MCF 10A (cell line): ENCODE measurements at places on chromosomes 5 and 9. TPM values are rescaled to one million over a fixed set of nuclear protein-coding genes. Genes with fewer than 3 reads are reported as not detected.

DNA sequence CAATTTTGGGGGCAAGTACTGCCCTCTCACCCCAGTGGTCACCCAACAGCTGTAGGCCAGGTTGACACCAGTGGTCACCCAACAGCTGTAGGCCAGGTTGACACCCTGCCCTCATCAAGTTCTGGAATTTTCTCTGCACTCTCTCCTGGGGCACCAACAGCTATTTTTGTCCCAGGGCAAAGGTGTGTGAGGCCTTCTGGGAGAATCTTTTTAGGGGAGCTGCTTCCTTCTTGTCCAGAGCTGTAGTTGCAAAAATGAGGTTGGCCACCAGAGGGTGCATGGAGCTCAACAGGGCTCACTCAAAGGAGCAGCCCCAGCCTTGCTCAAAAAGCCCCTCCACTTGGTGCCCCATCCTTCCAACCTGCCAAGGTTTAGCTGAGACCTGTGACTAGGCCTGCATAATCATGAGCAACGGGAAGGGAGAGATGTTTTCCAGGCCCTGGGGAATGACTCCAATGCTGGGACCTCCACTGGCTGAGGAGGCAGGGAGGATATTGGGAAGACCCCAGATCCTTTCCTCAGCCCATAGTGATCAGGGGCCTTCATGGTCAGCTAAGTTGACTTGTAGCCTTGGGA is 10.6 kb upstream of the P4HA2 start:
- no peak overlapping the region for H3K4me3 ChIP-seq
- H3K36me3 ChIP-seq, result no peaks in the 10 kb centered on the region
- no peaks in the 10 kb centered on the region for H3K27me3 ChIP-seq
- no peak overlapping the region for H3K27ac ChIP-seq

DNA sequence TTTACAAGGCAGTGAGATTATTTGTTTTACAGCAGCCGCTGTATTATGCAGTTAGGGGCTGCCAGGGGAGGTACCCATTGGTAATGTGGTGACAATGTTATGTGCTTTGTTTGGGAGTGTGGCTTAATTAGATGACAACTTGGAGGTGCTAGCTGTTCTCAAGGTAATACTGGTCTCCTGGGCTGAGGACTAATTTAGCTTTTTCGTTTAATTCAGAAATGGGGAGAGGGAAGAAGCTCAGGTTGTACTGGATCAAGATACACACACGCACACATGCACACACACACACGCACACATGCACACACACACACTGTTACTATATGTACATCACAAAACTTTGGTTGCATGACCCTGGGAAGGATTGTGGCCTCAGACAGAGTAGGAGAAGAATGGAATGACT is 37.9 kb downstream of the CFAP77 start:
- H3K27ac ChIP-seq, result no peak overlapping the region
- no peaks in the 10 kb centered on the region for H3K36me3 ChIP-seq
- no peak overlapping the region for H3K4me3 ChIP-seq
- H3K27me3 ChIP-seq, result peaks cover 79% of the 10 kb centered on the region
- no peak for DNase-seq
- H3K4me1 ChIP-seq, result no peaks in the 10 kb centered on the region

GRCh38 chr9:120932086-120932823 is 5.7 kb upstream of the TRAF1 start:
- no peaks in the 10 kb centered on the region for H3K27me3 ChIP-seq
- peak overlapping the region; percentile 51 for H3K27ac ChIP-seq
- no peak for DNase-seq
- H3K36me3 ChIP-seq, result no peaks in the 10 kb centered on the region

GRCh38 chr9:83628540-83628939 is 5.6 kb downstream of the IDNK start:
- no peak for DNase-seq
- H3K36me3 ChIP-seq, result peaks cover 32% of the 10 kb centered on the region
- no peak overlapping the region for H3K27ac ChIP-seq
- no peaks in the 10 kb centered on the region for H3K27me3 ChIP-seq

GRCh38 chr5:180328296-180329137 is 24.6 kb downstream of the GFPT2 start:
- peaks cover 11% of the 10 kb centered on the region for H3K36me3 ChIP-seq
- H3K4me1 ChIP-seq, result peaks cover 40% of the 10 kb centered on the region
- no peak overlapping the region for H3K27ac ChIP-seq
- no peaks in the 10 kb centered on the region for H3K27me3 ChIP-seq
- peak; percentile 97 for DNase-seq
- no peak overlapping the region for H3K4me3 ChIP-seq

- H3K27ac ChIP-seq, result peak overlapping the region; percentile 96
- peak overlapping the region; percentile 80 for H3K4me3 ChIP-seq
- peaks cover 77% of the 10 kb centered on the region for H3K36me3 ChIP-seq
- no peaks in the 10 kb centered on the region for H3K27me3 ChIP-seq
- H3K4me1 ChIP-seq, result peaks cover 32% of the 10 kb centered on the region
Observed at GRCh38 chr9:92292338-92293074, 991 bp downstream of the IARS1 start.

GRCh38 chr5:101364469-101364868 is 461.4 kb upstream of the ST8SIA4 start:
- no peak overlapping the region for H3K4me3 ChIP-seq
- H3K4me1 ChIP-seq, result no peaks in the 10 kb centered on the region
- H3K36me3 ChIP-seq, result no peaks in the 10 kb centered on the region
- no peak for DNase-seq
- no peaks in the 10 kb centered on the region for H3K27me3 ChIP-seq

DNA sequence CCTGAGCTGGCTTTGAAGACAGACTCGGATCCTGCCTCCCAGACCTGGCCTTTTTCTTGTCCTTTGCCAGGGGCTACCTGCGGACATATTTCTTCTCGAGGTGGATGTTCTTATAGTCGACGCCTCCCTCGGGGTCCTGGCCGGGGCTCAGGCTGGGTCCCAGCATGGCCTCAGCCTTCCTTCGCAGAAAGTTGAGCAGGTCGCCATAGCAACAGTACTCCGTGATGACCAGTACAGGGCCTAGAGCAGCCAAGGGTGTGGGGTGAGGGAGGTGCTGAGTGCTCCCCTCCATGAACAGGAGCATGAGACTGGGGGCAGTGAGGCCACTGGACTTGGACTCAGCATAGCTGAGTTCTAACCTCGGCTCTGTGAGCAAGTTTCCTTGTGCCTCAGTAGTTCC is 26.7 kb downstream of the CSF1R start:
- no peaks in the 10 kb centered on the region for H3K27me3 ChIP-seq
- H3K27ac ChIP-seq, result no peak overlapping the region
- no peak overlapping the region for H3K4me3 ChIP-seq
- peaks cover 10% of the 10 kb centered on the region for H3K4me1 ChIP-seq
- no peak for DNase-seq
- H3K36me3 ChIP-seq, result peaks cover 22% of the 10 kb centered on the region

GRCh38 chr9:33116860-33117259 is 40.4 kb upstream of the SMU1 start:
- no peak overlapping the region for H3K4me3 ChIP-seq
- no peaks in the 10 kb centered on the region for H3K27me3 ChIP-seq
- peaks cover 100% of the 10 kb centered on the region for H3K36me3 ChIP-seq

- DNase-seq, result peak; percentile 55
- no peak overlapping the region for H3K4me3 ChIP-seq
- no peak overlapping the region for H3K27ac ChIP-seq
- H3K4me1 ChIP-seq, result peaks cover 1% of the 10 kb centered on the region
Observed at GRCh38 chr5:128464596-128464995, 73.4 kb downstream of the FBN2 start.

DNA sequence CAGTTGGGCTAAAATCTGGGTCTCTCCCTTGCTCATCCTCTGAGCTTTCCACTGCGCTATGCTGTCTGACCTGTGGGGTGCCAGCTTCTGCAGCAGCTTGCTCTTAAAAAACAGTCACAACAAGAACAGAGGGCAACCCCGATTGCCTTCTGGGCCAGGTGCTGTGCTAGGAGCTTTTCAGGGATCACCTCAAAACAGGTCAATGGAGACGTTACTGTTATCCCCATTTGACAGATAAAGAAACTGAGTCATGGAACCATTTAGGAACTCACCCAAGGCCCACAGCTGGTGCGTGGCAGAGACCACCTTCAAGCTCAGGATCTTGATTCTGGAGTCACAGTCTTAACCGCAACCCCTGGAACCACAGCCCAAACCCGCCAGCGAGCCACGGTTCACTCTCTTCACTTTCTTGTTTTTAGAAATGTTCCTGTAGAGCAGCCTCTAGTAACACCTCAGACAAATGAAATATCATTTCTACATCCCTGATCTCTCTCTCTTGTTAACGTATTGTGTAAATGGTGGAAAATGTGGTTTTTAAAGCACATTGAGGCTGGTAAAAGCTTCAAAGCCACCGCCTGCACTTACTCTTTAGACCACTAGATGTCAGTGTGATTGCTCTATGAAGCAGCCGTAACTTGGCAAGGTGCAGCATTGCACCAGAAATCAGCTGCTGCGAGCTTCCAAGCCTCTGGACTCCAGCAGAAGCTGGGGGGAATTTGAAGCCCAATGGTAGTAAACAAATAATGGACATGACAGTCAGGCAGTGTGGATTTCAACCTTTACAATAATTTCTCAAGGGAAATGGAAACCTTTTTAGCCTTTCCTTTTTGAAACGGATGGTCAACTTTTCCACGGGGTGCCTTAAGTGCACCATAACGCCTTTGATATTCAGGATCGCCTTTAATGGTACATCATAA is 1.7 kb downstream of the FYB1 start:
- H3K4me1 ChIP-seq, result peaks cover 22% of the 10 kb centered on the region
- no peak overlapping the region for H3K4me3 ChIP-seq
- DNase-seq, result peak; percentile 83
- no peaks in the 10 kb centered on the region for H3K36me3 ChIP-seq

- H3K4me1 ChIP-seq, result no peaks in the 10 kb centered on the region
- no peak overlapping the region for H3K4me3 ChIP-seq
- peak; percentile 63 for DNase-seq
- H3K27ac ChIP-seq, result no peak overlapping the region
- no peaks in the 10 kb centered on the region for H3K27me3 ChIP-seq
- peaks cover 11% of the 10 kb centered on the region for H3K36me3 ChIP-seq
Observed at GRCh38 chr9:17462869-17463464, 115.9 kb upstream of the SH3GL2 start.

- no peak overlapping the region for H3K4me3 ChIP-seq
- peaks cover 19% of the 10 kb centered on the region for H3K4me1 ChIP-seq
- H3K36me3 ChIP-seq, result no peaks in the 10 kb centered on the region
- no peaks in the 10 kb centered on the region for H3K27me3 ChIP-seq
- DNase-seq, result no peak
- H3K27ac ChIP-seq, result no peak overlapping the region
Observed at GRCh38 chr5:9118852-9119251, 427.0 kb downstream of the SEMA5A start.

DNA sequence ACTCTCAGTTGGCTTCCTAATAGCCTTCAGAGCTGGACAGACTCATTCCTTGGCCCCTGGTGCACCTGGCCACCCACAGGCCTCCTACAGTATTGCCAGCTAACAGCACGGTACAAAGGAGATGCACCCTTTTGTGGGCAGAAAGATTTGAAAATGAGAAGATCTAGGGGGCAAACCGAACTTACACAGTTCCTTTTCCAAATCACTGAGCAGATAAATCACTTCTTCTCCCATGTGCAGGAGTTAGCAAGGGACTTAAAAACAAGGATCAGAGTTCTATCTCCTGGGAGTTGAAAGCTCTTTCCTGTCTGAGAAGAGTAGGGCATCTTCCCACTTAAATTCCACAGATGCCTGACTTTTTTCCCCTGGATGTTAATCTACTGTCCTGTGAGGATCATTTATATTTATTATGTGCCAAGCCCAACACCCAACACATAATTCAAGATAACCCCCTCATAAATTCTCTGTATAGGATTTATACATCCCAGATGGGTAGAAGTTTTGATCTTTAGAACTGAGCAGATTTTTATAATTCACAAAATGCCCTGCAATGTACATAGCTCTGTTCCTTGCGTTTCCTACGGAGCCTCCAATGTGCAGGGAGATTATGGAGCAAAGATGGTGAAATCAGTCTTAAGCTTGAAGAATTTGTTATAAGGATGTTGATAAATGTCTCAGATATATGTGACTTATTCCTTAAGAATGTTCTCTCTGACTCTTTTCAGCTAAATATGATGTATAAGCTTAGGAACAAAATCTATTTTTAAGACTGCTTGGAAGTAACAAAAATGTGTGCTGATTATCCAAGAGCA is 207.2 kb upstream of the DAPK1 start:
- no peak overlapping the region for H3K4me3 ChIP-seq
- peak; percentile 46 for DNase-seq
- H3K27ac ChIP-seq, result no peak overlapping the region
- H3K27me3 ChIP-seq, result no peaks in the 10 kb centered on the region

GRCh38 chr5:142366007-142366406 is 41.2 kb upstream of the SPRY4 start:
- H3K27ac ChIP-seq, result no peak overlapping the region
- H3K4me1 ChIP-seq, result peaks cover 20% of the 10 kb centered on the region
- H3K27me3 ChIP-seq, result no peaks in the 10 kb centered on the region

- DNase-seq, result peak; percentile 13
- no peaks in the 10 kb centered on the region for H3K36me3 ChIP-seq
- no peak overlapping the region for H3K27ac ChIP-seq
- H3K4me3 ChIP-seq, result no peak overlapping the region
Observed at GRCh38 chr5:68087866-68088265, 127.7 kb upstream of the PIK3R1 start.

- DNase-seq, result no peak
- H3K36me3 ChIP-seq, result peaks cover 23% of the 10 kb centered on the region
- no peak overlapping the region for H3K27ac ChIP-seq
- no peaks in the 10 kb centered on the region for H3K27me3 ChIP-seq
- no peak overlapping the region for H3K4me3 ChIP-seq
Observed at GRCh38 chr9:93654351-93654961, 78.1 kb downstream of the PHF2 start.

GRCh38 chr9:33459115-33459514 is 11.7 kb upstream of the AQP3 start:
- peaks cover 16% of the 10 kb centered on the region for H3K4me1 ChIP-seq
- H3K27ac ChIP-seq, result peak overlapping the region; percentile 78
- H3K36me3 ChIP-seq, result peaks cover 23% of the 10 kb centered on the region
- H3K4me3 ChIP-seq, result no peak overlapping the region

DNA sequence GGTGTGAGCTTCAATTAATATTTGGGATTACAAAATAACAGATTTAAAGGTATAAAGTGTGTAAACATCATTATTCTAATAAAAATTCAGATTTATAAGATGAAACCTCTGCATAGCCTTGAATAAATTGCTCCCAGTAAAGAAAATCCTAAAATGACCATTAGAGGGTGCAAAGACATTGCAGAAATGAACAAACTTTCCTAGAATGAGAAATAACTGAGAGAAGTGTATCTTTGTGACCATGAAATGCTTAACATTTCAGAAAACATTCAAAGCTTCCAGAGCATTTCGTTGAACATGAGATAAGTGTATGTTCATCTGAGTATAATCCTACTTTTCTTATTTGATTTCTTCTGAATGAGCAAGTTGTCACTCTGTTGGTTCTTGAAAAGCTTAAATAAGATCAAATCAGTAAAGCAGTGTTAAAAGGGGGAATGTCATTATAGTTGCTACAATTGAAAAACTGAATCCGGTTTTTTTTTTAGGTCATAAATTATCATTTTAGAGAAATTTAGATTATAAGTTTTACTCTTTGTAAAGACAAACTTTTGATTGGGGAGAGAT is 24.7 kb upstream of the NUDT12 start:
- DNase-seq, result peak; percentile 53
- no peak overlapping the region for H3K27ac ChIP-seq
- H3K4me1 ChIP-seq, result no peaks in the 10 kb centered on the region
- no peak overlapping the region for H3K4me3 ChIP-seq
- peaks cover 12% of the 10 kb centered on the region for H3K27me3 ChIP-seq
- no peaks in the 10 kb centered on the region for H3K36me3 ChIP-seq

The WWC1 gene
- total RNA-seq, result 27.8 and 47.0 TPM in 2 replicates

The PRR7 gene
- total RNA-seq, result 15.0 and 23.2 TPM in 2 replicates

The CTNNA1 gene
- 519 and 638 TPM in 2 replicates for total RNA-seq

The PRLR gene
- total RNA-seq, result 0.16 and 0.44 TPM in 2 replicates

The SLC24A2 gene
- not detected in 2 replicates for total RNA-seq

The OLFML2A gene
- 0.21 and 0.25 TPM in 2 replicates for total RNA-seq
